ENCODE measurements at places on chromosomes 4 and X.

DNA sequence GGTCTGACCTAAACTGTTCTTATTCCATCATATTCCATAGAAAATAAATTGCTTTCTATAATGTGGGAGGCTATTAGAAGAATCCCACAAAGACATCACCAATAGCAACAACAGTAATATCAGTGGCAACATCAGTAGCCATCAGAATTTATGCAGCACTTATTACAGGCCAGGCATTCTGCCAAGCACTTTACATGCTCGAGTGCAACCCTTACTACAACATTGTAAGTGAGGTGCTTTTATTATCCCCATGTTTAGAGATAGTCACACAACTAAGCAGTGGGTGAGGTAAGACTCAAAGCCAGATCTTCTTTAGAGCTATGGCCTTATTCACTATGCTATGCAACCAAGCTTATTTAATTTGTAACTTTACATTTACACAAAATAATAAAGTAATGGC lies 317.1 kb upstream of the BMP3 start:
- peak; percentile 4 for DNase-seq

- no peak for DNase-seq
These were observed 130.0 kb downstream of the SOWAHB start for GRCh38 chr4:76767983-76768382.

- DNase-seq = no peak
These were observed 152.9 kb downstream of the POLA1 start for GRCh38 chrX:24846550-24847150.

DNA sequence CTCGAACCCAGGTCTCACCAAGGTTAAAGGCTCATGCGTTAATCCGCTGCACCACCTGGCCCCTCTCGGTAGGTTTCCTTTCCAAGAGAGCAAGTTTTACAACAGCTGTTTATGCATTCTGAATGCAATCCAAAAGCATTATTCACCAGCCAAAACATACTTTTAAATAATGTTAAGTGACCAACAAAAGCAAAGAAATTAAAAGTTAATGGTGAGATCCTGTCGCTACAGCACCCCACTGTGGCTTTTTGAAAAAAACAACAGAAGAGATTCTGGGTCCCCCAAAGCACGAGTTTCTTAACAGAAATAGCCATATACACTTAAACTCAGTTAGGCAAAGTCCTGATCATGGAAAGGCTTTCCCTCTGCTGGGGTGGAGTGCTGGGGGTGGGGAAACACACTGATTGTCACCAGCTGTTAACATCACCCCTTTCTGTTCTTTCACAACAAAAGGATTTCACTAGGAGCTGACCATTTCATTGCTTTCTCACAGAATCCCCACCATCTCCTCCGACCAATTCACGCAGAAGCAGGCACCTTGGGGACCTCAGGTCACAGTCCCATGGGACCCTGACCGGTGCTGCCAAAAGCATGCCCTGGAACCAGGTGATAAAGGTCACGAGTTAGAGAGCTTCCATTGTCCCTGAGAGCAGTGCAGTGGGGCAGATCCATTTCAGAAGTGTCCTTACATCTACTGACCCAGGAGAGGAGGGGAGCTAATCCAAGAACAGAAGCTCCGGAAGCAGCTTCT lies 51.2 kb downstream of the ZNF827 start:
- no peak for DNase-seq

DNA sequence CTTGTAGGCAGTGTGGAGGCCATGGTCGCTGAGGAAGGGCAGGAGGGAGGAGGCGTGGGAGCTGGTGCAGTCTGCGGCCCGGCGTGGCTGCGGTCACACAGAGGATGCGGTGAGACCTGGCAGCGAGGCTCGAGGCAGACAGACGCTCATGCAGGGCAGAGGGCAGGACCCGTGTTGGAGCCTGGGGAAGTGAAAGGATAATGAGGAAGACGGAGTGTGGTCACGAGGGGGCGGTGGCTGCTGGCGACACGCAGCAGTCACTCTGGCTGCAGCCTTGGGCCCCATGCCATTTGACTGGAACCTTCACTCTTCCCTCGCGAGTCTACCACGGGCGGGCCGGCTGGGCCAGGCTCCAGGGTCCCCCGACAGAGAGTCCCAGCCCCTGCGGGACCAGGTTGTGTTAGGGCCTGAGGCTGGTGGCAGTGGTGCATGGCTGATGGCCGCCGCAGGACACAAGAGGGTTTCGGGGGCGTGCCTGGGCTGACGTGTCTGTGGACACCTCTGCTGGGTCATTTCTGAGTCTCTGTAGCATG lies 68.8 kb upstream of the HGFAC start:
- DNase-seq = no peak

DNA sequence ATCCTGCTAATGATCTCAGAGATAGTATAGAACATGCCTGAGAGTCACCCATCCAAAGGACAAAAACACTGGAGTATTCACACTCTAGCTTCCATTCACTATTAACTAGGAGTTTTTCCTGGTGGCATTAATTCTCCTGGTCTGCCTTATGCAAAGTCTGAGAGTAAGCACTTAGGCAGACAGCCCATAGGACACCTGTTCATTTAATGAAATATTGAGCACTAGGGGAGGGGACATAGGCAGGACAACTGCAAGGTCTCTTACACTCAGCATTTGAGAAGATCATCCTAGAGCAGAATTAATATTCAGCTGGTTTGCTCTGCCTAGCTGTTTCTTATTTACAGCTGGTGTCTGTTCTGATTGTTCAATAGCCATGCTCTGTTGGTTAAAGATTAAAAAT lies 508.5 kb downstream of the CENPC start:
- DNase-seq = no peak

DNA sequence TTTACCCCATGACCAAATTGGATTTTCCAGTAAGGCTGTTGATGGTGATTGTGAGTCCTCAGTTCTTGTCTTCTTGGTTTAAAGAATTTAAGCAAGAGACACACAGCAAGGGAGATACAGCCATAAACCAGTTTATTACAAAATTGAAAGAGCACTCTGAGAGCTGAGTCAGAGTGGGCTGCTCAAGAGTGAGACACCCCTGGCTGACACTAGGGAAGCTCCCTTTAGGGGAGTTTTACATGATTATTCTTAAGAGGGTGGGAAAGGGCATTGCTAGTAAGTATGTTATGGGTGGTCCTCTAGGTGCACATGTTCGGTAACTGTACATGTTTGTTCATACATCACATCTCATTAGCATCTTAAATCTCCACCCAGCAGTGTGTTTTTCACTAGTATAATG lies 18.8 kb upstream of the ZNF81 start:
- no peak for DNase-seq

GRCh38 chr4:166802346-166802745 lies 431.9 kb downstream of the SPOCK3 start:
- no peak for DNase-seq

- DNase-seq = no peak
These were observed 70.6 kb downstream of the PKD2 start for GRCh38 chr4:88077911-88078524.

DNA sequence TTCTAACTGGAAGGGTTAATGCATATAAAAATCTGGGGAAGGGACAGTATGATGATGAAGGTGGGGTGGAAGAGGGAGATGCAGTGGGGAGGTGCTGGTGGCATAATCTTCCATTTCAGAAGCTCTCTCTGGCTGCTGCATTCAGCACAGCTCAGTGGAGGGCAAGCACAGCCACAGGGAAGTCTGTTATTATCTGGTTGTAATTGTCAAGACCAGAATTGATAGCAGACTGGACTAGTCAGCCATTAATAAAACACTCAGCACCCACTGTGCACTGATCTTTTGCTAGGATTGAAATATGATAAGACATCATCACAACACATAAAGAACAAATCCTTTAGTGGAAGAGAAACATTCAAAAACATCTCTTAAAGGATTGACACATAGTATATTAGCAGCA lies 414.2 kb upstream of the LCORL start:
- no peak for DNase-seq

GRCh38 chr4:173420324-173420752 lies 21.4 kb upstream of the SCRG1 start:
- peak; percentile 15 for DNase-seq

- no peak for DNase-seq
These were observed 33.3 kb upstream of the H2AZ1 start for GRCh38 chr4:99983289-99983943.

GRCh38 chrX:2184089-2184488 lies 316.7 kb downstream of the DHRSX start:
- no peak for DNase-seq

DNA sequence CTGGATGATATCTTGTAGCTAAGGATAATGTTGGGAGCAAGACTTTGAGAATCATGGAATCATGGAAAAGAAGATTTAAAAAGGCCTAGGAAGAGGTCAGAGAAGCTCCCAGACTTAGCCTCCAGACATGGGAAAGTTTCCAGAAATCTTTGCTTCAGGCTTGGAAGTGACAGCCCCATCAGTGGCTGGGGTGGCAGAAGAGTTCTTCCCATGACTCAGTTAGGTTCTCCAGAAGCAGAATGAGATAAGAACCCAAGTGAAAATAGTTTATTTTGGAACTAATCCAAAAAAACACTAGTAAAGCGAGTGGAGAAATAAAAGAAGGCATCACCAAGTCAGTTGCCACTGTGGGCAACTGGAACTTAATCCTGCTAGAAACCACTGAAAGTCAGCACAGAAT lies 506.9 kb downstream of the MID1IP1 start:
- DNase-seq = no peak

- DNase-seq = no peak
These were observed 109.5 kb downstream of the DDX60 start for GRCh38 chr4:168208957-168209614.

DNA sequence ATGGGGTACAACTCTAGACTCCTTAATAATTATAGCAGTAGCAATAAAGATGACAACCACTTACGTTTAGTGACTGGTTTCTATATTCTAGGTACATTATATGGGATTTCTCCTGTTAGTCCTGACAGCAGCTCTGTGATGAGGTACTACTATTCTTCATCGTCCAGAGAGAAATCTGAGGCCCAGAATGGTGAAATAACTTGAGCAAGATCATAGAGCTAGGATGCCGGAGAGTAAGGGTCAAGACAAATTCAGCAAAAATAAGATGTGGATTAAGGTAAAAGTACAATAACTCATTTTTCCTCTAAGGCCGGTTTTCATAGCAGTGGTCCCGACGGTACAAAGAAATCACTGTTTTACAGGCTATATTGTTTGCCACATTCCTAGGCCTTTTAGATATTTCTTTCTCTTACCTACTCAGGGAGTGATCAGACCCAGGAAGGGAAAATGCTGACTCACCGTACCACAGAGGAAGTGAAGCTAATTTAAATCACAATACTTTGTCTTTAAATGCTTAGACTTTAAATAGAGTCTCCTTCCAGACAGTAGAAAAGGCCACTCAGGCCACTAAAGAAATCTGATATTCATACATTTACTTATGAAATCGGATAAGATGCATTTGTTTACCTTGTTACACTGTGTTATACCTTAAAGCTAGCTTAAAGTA lies 2023.0 kb upstream of the AGA start:
- no peak for DNase-seq

GRCh38 chrX:140836874-140837273 lies 127.3 kb downstream of the LINC00632 start:
- no peak for DNase-seq

DNA sequence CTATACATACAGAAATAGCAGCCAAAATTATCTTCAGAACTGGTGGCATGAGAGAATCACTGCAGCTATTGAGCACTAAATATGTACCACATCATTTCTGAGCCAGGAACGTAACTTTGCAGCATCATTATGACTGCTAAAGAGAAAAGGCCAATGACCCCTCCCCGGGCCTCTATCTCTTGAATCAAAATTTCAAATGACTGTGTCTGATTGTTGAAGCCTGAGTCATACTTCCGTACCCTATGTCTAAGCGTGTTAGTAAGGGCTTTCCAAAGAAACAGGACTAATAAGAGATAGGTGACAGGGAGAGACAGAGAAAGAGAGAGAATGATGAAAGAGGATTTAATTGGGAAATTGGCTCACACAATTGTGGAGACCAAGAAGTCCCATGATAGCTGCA lies 445.5 kb upstream of the SPANXN1 start:
- DNase-seq = no peak

- no peak for DNase-seq
These were observed 105.2 kb downstream of the PHOX2B start for GRCh38 chr4:41643331-41643730.

DNA sequence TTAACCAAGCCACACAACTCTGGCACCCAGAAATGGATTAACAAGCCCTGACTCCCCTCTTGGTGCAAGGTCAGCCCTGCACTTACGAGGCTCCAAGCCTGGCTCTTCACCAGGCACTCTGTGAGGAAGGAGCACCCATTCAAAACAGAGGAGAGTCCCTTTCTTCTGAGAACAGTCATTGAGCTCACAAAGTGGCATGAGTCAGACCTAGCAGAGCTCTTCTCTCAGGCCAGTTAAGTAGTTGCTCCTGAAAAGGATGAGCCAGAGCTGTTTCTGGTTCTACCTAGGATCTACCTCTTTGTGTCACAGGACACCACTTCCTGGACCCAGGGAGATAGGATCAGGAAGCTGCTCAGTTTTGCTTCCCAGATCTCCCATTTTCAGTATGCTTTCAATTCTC lies 48.2 kb downstream of the EVC2 start:
- no peak for DNase-seq

DNA sequence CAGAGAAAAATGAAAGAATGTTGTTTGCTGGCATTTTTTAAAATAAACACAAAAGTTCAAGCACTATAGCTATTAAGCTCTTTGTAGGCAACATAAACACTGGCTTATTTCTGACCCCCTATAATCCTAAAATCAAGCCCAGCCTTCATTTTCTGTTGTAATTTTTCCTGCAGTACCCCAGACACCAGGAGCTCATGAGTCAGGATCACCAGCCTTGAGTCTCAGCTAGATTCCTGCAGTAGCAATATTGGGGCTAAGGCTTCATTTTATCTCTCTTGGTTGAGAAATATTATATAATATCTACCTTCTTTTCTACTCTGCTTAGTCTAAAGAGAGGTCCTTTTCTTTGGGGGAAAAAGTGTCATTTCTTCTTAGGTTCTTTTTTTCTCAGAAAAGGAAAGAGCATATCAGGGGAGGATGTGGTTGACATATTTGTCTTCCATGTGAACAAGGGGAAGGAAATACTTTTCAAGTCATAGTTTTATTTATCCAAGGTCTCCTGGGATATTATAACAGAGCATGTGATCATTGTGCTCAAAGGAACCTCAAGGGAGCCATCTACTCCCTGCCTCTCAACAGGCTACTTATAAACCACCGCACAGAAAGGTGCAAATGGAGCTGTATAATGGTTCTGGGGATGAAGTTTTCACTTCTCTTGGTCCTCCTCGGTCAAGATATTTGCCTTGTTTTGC lies 678.3 kb upstream of the NR3C2 start:
- no peak for DNase-seq

- no peak for DNase-seq
These were observed 27.0 kb downstream of the ENPP6 start for GRCh38 chr4:184190711-184191110.

All from NCI-H2029 treated with DMSO at 0.1 percent for 48 hours (cell line).